HuH-7.5 (cell line): ENCODE measurements at places on chromosomes 6 and 20.

DNA sequence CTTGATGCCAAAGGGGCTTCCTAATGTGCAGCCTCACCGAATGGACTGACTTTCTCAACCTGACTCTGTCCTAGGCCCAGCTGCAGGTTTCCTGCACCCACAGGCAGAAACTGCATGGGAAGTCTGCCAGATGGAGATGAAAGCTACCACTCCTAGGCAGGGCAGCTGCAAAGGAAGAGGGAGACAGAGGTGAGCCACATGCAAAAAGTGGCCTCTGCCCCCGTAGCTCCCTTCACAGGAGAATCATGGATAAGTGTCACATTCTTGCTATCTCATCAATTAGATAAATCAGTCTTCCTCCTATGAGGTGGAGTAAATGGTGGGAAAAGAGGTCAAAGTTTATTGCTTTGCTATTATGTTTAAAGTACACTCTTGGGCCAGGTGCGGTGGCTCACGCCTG lies 191.3 kb downstream of the ALDH8A1 start:
- DNase-seq, result no peak

DNA sequence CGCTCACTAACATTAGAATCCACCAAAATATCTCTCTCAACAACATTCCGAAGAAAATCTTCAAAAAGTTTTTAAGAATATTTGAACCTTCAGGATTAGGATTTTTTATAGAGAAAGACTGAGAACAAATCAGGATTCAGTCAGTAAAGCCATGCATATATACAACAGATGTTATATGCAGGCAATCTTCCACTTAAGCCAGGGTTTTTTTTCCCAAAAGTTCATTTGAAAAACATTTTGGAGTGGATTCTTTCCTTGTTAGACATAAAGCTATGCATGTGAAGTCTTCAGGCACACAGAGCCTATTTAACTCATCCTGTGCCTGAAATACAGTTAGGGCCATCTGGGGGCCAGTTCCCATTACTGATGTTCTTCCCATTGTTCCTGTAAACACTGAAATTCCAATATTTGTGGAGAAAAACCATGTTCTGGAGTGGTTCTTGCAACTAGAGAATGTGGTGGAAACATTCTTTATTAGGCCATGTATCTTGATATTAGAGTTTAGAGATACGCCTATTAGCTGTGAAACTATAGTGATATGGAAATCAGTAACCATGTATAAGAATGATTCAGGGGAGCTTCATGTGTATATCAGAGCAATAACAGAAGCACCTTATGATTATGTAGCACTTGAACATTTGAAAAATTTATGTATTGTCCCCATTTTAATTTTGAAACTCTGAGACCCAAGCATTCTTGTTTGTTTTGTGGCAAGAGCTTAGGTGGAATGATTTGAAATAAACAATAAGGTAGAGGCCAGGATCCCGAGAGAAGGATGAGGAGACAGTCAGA lies 61.7 kb downstream of the PLEKHG1 start:
- no peak for DNase-seq

GRCh38 chr6:131976545-131977061 lies 25.4 kb upstream of the CCN2 start:
- DNase-seq, result no peak

DNA sequence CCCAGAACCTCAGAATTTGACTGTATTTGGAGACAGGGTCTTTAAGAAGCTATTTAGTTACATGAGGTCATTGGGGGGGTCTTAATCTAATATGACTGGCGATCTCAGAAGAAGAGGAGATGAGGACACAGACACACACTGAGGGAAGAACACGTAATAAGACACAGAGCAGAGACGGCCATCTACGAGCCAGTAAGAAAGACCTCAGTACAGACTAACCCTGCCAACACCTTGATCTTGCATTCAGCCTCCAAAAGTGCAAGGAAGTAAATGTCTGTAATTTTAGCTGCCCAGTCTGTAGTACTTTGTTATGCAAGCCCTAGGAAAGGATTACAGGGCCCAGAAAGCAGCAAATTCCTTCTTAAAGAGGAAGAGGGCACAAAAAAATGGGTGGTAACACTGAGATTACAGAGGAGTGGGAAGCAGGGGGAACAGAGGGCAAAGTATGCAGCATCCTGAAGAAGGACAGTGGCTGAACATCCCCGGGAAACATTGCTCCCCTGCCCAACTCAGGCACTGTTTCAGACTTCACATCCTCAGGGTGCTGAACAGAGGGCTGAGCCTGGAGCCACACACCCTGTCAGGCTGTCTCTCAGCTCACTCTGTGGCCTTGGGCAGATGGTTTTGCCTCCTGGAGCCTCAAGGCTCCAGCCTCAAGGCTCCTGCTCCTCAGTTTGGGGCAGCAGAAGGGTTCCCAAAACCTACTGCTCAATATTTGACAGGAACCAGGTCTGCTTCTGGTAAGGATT lies 27.9 kb upstream of the SIRPG start:
- DNase-seq, result no peak

GRCh38 chr6:76465410-76465809 lies 392.9 kb upstream of the IMPG1 start:
- no peak for DNase-seq

- peak; percentile 56 for DNase-seq
Observed at GRCh38 chr6:28634761-28635546, 109.3 kb downstream of the GPX5 start.

DNA sequence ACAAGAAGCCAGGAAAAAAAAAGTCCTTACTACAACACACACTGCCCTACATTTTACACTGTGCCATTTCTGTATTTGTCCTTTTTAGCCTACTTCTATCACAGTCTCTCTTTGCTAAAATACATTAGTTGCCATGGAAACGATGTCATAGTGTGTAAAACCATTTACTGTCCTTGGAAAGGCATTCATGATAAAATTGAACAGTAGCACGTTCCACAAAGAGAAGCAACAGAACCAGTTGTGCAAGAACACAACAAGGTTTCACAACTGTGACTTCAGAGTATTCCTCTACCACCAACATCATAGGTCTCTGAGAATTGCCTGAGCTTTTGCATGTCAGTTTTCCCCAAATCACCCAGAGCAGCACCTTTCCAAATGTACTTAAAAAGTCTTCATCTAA lies 20.5 kb downstream of the FYN start:
- no peak for DNase-seq

DNA sequence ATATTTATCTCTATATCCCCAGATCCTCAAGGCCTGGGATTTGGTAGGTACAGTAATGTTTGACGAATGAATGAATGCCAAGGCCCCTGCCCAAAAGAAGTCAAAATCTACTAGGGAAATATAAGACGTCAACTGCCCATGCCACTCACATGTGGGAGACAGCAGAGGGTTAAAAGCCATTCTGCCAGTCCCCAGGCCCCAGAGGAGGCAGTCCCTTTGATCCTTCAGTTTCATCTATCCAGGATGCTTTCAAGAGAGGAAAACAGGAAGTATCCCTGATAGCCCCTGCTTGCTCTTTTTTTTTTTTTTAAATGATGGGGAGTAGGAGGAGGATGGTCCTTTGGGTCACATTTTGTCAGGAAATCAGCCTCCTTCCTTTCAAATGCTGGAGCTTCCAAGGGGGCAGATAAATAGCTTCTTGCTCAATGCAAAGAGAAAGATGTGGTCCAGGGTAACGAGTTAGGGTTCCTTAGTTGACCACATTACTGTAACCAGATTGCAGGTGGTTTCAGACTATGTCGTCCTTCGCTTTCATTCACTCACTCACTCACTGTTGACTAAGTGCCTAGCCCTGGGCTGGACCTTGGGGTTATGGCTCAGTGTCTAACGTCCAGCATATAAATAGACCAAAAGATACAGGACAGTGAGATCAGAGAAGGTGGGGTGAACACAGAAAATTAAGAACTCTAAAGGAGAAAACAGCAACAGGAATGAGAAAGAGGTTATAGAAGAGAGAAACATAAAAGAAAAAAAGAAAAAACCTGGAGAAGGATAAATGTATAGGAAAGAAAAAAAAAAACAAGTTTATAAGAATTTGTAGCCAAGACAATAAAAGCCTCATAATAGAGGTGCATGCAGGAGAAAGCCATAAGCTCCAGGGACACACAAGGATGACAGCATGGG lies 64.6 kb upstream of the PIM1 start:
- no peak for DNase-seq

GRCh38 chr6:153424719-153425400 lies 293.8 kb upstream of the RGS17 start:
- DNase-seq, result no peak

GRCh38 chr20:10350188-10350842 lies 83.7 kb downstream of the MKKS start:
- DNase-seq, result no peak
